ENCODE measurements at places on chromosomes 6 and 20.

GRCh38 chr6:140623498-140623897, 1249.0 kb upstream of the CITED2 start:
- no peak for DNase-seq

- no peak for DNase-seq
These were observed 25.7 kb upstream of the DEFB125 start for GRCh38 chr20:61757-62156.

- no peak for DNase-seq
These were observed 217.2 kb downstream of the LAMA2 start for GRCh38 chr6:129100164-129100563.

- DNase-seq, result no peak
These were observed 123.5 kb downstream of the MAN1A1 start for GRCh38 chr6:119226089-119226488.

- no peak for DNase-seq
These were observed 93.3 kb downstream of the CAP2 start for GRCh38 chr6:17486680-17487079.

GRCh38 chr20:57088436-57088835, 178.0 kb downstream of the BMP7 start:
- no peak for DNase-seq

- no peak for DNase-seq
These were observed 386.8 kb downstream of the PLCB1 start for GRCh38 chr20:8518878-8519277.

DNA sequence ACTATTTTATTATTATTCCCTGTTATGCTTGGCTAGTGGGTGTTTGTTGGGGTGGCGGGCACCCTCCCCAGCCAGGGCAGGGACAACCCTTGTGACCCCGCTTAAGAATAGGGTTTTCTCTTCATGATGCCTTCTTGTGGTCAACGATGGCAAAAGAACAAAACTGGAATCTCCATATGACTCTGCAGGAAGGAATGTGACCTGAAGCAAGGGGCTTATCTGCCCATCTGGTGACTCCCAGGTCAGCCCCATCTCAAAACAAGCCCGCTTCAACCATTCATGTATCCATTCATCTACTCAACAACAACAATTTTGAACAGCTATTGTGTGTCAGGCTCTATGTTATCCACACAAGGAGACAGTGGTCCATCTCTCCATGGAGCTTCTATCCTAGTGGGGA, 30.9 kb upstream of the TGM6 start:
- DNase-seq, result no peak

GRCh38 chr6:154481521-154482013, 28.9 kb downstream of the CNKSR3 start:
- no peak for DNase-seq

DNA sequence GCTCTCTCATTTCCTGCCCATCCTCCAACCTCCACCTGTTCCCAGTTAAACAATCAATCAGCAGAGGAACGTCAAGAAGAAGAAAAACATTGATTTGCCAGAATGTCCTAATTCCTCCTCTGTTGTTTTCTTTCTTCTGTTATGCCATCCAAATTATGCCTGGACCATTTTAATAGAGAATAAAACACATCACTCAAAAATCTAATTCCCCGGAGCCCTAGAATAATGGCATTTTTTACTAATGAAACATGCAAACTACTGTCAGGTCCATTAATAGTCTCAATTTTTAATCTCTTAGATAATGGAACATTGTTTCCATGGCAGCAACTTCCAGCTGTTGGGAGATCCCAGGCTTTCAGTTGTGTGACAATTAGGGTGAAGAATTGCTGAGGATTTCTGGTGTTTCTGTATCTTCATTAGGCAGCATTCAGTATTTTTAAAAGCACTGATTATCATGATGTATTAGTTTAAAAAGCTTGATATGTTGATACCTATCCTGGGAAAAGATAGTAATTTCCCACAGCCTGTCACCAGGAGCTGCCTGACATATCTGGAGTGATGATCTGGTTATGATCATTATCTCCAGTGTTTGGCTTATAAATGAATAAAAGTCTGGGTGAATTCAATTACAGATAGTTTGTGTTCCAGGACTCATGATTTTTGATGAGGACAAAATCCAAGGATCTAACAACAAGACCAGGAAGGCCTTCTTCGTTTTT, 209.8 kb downstream of the TPBG start:
- DNase-seq, result no peak

GRCh38 chr6:46042355-46042999, 26.8 kb upstream of the CLIC5 start:
- DNase-seq, result no peak
